ENCODE measurements at places on chromosomes 1 and 21.

GRCh38 chr1:214550013-214550856 lies 1.2 kb downstream of the PTPN14 start:
- DNase-seq, result no peak

GRCh38 chr1:242876030-242876429 lies 351.5 kb upstream of the PLD5 start:
- DNase-seq, result no peak

DNA sequence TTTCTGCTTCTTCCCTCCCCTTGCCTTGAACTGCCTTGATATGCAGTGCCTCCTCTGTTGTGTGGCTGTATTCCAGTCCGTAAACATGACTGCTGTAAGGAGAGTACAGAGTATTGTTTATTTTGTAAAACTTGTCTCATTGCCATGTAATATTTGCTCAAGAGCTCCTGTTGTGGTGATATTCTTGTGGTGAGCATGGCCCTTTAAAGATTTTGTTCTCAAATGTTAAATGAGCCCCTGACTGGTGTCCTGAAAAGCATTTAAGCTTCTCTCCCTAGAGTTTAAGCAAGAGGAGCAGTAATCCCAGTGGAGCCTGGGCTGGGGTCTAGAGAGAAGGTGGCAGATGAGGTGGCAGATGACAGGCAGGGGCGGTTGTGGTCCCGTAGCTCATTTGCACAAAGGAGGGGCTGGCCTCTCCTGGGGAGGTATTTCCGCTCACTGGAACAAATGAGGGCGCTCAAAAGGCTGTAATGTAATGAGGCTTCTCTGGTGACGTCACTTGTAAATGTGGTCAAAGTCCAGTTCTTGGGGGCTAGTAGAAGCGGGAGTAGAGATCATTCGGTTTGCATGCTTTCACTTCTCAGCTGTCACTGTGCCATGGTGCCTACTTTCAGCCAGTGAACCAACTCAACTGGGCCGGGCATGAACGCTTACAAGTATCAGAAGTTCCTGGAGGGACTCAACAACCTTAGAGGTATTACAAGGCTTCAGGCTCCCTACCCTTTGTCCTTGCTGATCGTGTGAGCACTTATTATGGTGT lies 46.0 kb upstream of the MACF1 start:
- no peak for DNase-seq

DNA sequence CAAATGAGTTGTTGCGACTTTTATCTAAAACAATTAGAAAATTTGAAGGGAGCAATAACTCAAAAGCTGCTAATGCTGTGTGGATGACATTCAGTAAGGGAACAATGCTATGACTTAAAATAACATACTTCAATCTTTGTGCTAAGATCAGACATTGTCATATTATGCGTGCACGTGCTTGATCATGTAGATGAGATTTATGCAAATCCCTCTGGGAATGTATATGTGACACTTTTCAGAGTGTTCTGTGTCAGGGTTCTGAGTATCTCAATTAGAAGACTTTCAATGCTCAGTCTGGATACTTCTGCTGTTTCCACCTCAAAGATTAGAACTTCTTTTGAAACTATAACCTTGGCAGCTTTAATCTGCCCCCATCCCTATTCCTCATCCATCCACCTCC lies 18.6 kb upstream of the POU2F1 start:
- DNase-seq, result no peak

DNA sequence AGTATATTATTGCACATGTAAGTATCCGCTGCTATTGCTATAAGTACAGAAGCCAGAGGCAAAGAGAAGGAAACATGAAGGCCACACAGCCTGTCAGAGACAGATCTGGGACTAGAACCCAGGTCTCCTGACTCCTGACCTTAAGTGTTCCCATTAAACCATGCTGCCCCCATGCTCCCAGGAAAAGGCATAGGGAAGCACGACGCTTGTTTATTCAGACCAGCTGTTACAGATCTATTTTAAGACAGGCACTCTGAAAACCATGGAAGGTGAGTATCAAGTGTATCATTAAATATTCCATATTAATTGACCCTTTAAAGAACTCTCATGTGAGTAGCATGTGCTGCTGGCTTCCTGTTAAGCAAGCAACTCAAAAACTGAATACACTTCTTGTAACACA lies 11.4 kb downstream of the VAV3 start:
- no peak for DNase-seq
